ENCODE measurements at places on chromosomes 3 and 15.

GRCh38 chr3:188796122-188796631 is 375.6 kb upstream of the TPRG1 start:
- DNase-seq, result no peak

DNA sequence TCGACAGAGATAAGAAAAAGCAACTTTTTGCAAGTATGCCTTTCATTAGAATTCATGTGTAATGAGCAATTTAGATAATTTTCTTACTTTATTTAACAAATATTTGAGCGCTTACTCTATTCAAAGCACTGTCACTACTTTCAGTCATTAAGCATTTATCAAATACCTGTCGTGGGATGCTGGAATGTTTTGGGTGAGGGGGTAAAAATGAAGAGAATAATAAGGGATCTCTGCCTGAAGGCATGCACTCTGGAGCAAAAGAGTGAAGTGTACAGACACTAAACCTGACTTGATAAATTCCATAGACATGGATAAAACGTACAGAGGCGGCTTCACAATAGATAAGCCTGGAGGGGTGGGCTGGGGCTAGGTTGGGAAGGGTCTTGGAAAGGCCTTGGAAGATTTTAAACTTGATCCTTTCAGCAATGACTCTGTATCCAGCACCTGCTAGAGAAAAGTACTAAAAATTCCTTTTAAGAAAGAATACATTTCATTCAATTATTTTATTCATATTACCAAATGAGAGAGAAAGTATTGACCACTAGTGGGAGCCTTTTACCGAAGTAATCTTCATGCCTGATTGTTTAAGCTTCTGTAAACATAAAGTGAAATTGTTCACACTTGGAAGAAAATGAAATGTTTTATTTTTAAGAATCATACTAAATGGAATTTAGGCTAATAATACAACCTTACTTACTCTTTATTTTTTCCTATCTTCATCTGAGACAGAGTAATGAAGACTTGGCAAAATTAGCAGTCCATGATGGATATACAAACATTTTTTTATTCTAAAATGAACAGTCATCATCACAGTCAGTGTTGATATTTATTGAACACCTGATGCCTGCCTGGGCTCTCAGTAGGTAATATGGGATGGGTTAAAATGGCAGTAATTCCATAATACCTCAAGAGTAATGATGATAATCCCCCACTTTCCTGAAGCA is 113.2 kb downstream of the PPP2R3A start:
- DNase-seq, result no peak

- DNase-seq, result no peak
These were observed 174.2 kb upstream of the ATP11B start for GRCh38 chr3:182618981-182619591.

GRCh38 chr15:73882761-73883419 is 9.5 kb downstream of the TBC1D21 start:
- DNase-seq, result no peak

- no peak for DNase-seq
These were observed 33.2 kb downstream of the ITGB5 start for GRCh38 chr3:124854009-124854408.

All from cortex of kidney (tissue), 1 donor.